ENCODE measurements at places on chromosomes 13 and 19.

GRCh38 chr19:17025361-17025760 lies 1.2 kb downstream of the CPAMD8 start:
- no peak for DNase-seq

GRCh38 chr13:28273919-28274318 lies 135.6 kb downstream of the PAN3 start:
- DNase-seq, result no peak

- no peak for DNase-seq
Measured at GRCh38 chr13:25756912-25757311, 294.9 kb downstream of the SHISA2 start.

- peak; percentile 97 for DNase-seq
Measured at GRCh38 chr19:47608074-47608918, 638 bp upstream of the BICRA start.

- no peak for DNase-seq
Measured at GRCh38 chr13:20519875-20520274, 5.8 kb downstream of the CRYL1 start.

DNA sequence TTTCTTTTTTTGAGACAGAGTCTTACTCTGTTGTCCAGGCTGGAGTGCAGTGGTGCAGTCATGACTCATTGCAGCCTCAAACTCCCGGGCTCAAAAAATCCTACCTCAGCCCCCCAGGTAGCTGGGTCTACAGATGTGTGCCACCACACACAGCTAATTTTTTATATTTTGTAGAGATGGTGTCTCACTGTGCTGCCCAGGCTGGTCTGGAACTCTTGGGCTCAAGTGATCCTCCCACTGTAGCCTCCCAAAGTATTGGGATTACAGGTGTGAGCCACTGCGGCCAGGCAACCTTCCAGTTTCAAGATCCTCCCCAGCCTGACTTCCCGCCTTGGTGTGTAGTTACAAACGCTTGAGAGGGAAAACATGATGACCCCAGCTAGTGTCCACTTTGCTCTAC lies 22.2 kb downstream of the CNFN start:
- no peak for DNase-seq

- DNase-seq, result no peak
Measured at GRCh38 chr13:78131346-78131745, 212.7 kb upstream of the EDNRB start.

GRCh38 chr19:5738423-5738822 lies 18.0 kb downstream of the CATSPERD start:
- no peak for DNase-seq
